ENCODE measurements at places on chromosomes 1 and 21.

- DNase-seq: no peak
Measured at GRCh38 chr1:107459204-107459904, 318.5 kb downstream of the NTNG1 start.

GRCh38 chr1:116365353-116365780, 7.7 kb upstream of the ATP1A1 start:
- DNase-seq: no peak

- DNase-seq: no peak
Measured at GRCh38 chr1:54781023-54781723, 16.9 kb upstream of the PARS2 start.

GRCh38 chr1:153578936-153579335, 13.3 kb upstream of the S100A2 start:
- no peak for DNase-seq

- peak; percentile 74 for DNase-seq
Measured at GRCh38 chr1:32447469-32448185, 17.2 kb upstream of the ZBTB8B start.
